ENCODE measurements at places on chromosomes 2 and 18.

DNA sequence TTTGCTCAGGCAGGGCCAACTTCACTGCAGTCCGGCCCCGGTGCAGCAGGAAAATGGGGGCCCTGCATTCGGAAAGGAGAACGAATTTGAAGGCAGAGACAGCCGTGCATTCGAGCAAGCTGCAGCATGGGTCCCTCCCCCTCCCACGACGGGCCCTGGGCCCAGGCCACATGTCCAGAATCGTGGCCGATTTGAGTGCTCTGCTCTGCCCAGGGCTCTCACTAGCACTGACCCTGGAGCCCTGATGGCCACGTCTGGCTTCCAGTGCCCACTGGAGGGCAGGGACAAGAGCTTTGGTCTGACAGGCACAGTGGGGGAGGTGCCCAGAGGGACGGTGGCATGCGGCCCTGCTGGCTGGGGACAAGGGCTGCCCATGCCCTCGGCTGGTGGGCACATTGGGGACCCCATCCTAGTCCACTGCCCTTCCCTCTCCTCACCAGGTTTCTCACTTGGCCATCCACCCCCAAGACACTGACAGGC is 14.4 kb upstream of the KLHL30 start:
- no peak for DNase-seq

GRCh38 chr2:601387-601698 is 75.9 kb downstream of the TMEM18 start:
- DNase-seq, result no peak

- no peak for DNase-seq
Observed at GRCh38 chr18:4637876-4638275, 182.8 kb upstream of the DLGAP1 start.

DNA sequence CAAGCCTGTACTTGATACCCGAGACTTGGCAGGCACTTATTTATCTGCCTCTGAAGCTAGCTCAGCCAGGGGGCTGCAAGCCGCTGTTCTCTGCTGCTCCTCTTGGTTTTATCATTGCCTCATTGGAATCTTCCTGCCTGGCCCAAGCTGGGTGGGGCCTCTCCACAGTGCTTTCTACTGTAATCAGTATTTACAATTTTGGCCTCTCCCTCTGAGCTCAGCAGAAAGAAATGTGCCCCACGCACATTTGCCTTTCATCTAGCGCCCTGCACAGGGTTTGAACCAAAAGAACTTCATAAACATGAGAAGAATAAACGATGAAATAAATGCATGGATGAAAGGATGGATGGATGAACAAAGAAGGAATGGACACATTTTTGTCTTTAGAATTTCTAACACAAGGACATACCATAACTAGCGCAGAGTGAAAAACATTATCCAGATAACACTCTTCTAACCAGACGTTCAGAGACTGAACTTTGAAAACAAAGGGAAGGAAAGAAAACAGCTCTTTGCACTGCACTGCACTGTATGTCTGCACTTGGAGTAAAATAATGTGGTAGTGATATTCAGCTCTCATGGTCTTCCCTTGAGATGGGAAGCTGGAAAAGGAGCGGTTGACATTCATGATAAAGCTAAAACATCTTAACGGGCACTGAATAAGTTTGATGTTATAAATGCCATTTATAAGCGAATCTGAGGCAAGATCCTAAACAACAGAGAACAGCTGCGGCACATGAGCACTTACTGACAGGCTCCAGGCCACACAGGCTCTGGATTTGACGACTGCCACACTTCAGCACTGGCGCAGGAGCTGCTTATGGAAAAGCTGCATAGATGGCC is 86.8 kb upstream of the SP3 start:
- DNase-seq, result no peak

DNA sequence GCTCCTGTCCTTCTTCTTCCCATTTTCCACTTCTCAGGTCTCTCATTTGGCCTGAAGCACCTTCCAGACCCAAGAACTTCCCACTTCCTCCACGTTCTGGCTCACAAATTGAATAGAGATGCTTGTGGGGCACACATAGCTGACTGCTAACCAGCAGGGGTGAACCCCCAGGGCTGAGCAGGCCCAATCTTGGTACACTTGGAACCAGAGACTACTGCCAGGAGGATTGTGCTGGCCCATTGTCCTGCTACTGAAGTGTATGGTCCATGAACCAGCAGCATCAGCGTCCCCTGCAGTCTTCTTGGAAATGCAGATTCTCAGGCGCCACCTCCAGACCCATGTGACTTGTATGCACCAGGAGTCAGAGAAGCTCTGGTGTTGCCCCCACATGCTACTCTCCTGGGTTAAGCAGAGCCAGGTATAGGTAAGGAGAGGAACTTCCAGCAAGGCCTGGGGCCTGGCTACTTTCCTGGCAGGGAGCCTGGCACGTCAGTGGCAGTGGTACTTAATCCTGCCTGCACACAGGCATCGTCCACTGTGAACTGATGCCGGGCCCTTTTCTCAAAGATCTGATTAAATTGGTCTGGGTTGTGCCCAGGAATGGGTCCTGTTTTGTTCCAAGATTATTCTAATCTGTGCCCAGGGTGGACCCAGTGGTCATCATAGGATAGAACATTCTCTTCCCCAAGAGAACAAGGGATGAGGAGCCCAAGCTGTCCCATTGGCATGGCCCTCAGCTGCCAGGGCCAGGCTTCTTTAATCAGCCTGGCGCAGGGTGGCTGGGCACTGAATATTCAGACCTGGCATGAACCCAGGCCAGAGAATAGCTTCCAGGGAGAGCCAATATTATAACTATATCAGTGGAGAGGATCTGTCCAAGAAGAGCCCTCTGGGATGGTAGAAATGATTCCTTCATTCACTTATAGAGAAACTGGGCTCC is 248.7 kb downstream of the SOX11 start:
- DNase-seq, result no peak
